ENCODE measurements at places on chromosomes 2 and 18.

DNA sequence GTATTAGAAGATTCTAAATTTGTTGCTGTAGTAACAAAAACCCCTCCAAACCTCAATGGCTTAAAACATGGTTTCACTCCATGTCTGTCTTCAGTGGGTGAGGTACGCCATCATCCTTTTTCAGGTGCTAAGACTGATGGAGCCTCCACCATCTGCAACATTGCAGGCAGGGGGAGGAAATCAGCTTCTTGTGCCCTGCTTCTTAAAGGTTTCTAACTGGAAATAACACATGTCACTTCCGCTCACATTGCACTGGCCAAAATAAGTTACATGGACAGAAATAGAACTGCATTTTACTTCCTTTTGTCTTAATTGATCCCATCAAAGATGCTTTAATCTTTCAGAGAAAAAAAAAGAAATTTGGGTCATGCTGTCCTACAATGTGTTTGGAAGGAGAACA is 94.1 kb downstream of the GALNT3 start:
- DNase-seq = no peak

DNA sequence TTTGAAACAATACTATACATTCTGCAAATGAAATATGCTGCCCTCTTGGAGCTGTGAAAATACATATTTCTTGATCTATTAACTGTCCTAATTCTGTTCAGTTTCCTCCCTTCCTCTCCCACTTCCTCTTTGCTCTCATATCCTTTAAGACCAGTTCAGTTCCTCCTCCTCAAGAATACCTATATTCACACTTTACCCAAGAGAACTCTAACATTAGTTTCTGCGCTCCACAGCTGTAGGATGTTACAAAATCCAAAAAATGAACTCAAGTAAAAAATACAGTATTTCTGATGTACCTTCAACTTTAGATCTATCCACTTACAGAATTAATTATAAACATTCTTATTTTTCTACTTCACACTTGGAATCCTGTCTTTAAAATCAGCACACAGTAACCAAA is 5.4 kb downstream of the ITSN2 start:
- no peak for DNase-seq

GRCh38 chr2:124328397-124328796 is 303.3 kb downstream of the CNTNAP5 start:
- DNase-seq = no peak

DNA sequence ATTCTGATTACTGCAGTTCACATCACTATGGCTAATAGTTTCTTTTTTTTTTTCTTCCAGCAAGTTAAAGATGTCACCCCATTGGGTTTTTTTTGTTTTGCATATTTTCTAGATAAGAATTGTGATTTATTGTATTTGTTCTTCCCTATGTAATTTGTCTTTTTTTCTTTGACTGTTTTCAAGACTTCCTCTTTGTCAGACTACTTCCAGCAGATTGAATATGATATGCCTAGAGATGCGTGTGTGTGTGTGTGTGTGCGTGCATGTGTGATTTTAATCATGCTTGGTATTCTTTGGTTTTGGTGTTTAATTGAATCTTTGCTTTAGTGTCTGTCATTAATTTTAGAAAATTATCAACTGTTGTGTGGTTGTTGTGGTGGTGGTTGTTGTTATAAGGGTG is 166.7 kb upstream of the SLC39A10 start:
- DNase-seq = no peak

DNA sequence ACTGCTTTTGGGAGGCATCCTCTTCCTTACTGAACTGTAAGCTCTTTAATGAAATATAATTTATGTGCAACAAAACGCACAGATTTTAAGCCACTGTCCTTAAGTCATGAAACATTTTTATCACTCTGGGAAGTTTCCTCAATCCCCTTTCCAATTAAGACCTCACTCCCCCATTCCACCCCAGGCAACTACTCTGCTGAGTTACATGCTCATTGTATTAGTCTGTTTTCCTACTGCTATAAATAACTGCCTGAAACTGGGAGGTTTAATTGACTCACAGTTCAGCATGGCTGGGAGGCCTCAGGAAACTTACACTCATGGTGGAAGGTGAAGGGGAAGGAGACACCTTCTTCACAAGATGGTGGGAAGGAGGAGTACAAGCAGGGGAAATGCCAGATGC is 46.5 kb upstream of the KCNE4 start:
- DNase-seq = no peak

GRCh38 chr2:16680304-16680703 is 14.7 kb upstream of the CYRIA start:
- DNase-seq = no peak

DNA sequence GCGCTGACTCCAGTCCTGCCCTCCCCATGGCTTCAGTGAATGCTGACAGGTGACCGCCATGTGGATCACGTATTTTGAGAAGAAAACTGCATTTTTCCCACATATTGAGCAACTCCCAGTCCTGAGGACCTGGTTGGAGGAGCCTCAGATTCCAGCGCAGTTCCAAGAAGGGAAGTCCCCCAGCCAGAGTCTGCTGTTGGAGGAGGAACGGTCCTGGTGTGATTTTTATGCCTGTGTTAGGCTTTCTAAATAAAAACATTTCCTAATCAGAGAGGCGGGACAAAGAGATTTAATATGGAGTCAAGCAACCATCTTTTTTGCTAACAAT is 32.3 kb upstream of the COL6A3 start:
- DNase-seq = no peak

DNA sequence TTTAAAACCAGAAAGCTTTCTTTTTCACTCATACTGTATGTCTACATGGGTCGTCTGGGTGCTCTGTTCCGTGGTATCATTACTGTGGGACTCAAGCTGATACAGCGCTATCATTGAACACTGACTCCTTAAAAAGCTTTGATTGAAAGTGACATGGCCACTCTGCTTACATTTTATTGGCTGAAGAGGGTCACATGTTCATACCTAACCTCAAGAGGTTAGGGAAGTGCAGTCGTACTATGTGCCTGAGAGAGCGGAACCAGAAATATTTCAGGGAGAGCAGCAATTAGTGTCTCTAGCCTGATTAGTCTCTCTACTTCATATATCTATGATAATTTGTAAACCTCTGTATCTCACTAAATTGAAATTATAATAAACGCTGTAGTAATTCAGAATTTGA is 43.5 kb downstream of the PSMD14 start:
- no peak for DNase-seq

DNA sequence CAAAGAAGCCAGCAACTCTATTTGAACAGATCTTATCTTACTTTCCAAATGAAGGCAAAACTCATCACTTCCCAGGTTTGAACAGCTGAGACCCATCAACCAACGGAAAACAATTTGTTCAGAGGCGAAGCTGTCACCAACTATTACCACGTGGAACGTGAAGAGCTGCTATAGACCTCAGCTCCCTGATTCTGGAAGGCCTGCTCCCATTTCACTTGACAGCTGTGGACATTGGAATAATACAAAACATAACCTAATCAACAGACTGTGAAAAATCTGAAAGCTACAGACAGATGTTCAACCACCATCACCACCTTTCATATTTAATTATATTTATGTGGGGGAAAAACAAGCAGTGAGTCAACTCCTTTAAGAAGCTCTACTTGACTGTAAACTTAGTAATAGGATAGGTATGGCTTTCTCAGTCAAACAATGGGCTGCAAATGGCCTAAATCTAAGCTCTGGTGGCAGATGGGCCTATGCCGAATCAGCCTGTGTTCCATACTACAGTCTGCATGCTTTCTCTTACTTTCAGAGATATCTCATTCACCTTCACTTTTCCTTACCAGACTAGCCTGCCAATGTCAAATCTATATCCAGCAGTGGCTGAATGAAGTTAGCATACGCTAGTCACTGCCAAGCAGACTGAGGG is 896.4 kb downstream of the TDRD15 start:
- DNase-seq = no peak

DNA sequence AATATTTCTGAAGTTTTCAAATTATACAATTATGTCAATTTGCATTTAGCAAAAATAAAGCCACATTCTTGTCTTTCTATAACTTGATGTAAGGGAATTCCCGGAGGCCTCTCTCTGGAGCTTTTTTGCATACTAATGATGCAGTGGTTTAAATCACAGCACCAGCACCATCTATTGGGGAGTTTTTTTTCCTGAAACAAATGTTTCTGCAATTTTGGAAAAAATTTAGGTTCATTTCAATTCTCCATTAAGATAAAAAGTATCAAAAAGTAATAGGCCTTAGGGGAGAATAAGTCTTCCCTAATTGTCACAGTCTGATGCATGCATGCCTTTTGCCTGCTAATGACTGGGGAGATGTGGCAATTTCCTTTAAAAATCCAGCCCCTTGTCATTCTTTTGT is 13.5 kb downstream of the CBLN2 start:
- DNase-seq = no peak
